ENCODE measurements at places on chromosomes 5 and 9. TPM values are rescaled to one million over a fixed set of nuclear protein-coding genes. Genes with fewer than 3 reads are reported as not detected.

DNA sequence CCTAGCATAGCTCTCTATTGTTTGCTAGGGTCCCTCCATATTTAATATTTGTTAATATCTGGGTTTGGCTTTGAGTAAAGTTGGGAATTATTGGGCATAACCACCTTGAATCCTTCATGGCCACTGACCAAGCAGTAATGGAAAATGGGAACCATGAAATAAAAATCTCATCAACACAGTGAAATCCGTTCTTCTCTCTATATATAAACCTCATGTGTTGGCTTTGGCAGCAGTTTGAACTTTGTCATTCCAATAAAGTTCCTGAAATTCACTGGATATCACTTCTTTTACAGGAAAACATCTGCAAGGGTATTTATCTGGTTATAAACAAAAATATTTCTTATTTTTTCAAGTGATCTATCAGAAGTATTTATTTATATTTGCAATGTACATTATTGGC is 93.0 kb upstream of the MPDZ start:
- DNase-seq = no peak

GRCh38 chr9:134419684-134420076 is 93.4 kb downstream of the RXRA start:
- no peak for DNase-seq

DNA sequence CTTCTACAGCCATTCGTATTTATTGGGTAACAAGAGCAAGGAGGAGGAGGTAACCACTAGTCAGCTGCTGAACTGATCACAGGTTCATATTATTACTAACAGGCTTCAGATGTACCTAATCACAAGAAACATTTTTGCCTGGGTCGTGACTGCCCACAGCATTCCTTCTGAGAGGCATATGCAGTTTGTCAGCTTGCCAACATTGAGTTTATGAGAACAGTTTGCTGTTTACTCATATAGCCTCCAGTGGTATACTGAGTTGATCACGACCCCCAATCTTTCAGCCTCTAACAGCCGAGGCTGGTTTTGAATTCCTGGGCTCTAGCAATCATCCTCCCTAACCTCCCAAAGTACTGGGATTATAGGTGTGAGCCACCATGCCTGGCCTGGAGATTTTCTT is 693.6 kb downstream of the TLE1 start:
- no peak for DNase-seq

GRCh38 chr9:124412228-124412575 is 3.0 kb downstream of the PSMB7 start:
- no peak for DNase-seq

The CARD9 gene
- total RNA-seq = 0.94 TPM

DNA sequence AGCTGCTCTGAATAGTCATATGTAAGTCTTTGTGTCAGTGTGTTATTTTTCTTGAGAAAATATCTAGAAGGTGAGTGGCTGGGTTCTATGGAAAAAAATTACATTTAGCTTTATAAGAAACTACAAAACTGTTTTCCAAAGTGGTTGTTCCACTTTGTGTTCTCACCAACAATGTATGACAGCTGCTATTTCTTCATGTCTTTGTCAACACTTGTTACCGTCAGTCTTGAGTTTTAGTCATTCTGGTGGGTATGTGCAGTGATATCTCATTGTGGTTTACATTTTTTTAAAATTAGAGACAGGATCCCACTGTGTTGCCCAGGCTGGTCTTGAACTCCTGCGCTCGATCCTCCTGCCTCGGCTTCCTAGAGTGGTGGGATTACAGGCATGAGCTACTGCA is 246.4 kb downstream of the PJA2 start:
- DNase-seq = no peak

GRCh38 chr5:33059081-33059480 is 348.0 kb downstream of the NPR3 start:
- DNase-seq = no peak

DNA sequence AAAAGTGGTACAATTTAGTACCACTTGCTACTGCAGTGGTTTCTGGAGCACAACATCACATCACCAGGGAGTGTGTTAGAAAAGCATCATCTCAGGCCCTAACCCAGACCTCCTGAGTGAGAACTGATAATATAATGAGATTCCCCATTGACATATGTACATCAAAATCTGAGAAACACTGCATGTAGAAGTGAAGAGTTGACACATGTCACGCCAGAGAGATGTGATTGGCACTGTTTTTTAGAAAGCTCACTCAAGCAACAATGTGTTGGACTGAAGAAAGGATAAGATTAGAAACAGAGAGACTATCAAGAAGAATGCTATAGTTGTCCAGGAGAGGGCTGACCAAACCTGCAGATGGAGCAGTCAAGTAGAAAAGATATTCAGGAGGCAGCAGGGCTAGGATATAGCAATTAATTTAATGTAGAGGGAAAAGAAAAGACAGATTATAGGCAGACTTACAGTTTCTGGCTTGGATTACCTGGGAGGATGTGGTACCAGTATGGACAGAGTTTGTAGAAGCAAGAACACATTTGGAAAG is 324.4 kb upstream of the ADAMTSL1 start:
- no peak for DNase-seq

DNA sequence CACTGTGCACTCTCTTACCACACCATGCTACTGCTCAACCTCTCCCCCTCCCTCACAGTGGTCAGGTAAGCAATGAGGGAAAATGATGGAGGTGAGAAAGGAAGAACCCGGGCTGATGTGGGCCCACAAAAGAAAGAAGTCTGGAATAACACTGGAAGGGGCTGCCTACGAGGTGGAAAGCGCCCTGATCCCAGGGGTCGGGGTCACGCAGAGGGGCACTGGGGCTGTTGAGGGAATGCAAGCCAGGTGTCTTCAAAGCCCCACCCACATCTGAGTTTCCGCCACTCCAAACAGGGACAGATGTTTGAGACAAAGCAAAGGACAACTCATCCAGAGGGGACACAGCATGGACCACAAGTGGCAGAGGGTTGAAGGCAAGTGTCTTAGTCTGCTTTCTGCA is 4.2 kb downstream of the TNIP1 start:
- no peak for DNase-seq

DNA sequence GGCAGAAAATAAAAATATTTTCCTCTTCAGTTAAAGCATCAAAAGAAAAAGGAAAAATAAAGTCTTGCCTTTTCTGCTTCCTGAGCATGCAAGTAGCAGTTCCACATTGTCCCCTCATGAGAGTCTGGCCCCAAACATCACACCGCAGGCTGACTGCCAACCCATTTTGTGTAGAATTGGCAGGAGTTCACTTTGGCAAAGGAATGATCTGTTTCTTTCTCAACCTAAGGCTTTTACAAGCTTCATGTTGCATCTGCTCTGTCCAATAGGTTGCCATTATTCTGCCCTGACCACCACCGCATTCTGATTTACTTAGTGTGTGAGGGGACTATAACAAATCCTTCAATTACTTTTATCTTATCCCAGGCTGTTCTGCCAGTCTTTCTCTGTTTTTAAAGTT is 249.5 kb downstream of the ISL1 start:
- no peak for DNase-seq

DNA sequence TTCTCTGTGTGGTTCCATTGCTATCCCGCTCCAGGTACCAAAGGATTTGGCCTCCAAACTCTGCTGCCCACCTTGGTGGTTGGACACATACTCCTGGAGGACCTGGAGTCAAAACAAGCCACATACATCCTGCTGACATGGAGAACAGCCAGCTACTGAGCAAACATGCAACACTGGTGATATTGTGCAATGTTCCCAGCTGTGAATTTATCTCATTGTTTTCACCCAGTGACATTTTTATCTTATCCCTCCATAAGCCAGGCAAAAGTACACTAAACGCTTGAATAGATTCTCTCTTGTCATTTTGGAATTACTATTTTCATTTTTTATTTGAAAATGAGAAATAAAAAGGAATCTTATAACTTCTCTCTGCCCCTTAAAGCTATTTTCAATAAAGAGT is 11.1 kb upstream of the CTSL start:
- DNase-seq = no peak

The ACTBL2 gene
- total RNA-seq = not detected

GRCh38 chr5:78009937-78010527 is 233.9 kb upstream of the TBCA start:
- no peak for DNase-seq

GRCh38 chr5:103513701-103514100 is 48.9 kb downstream of the NUDT12 start:
- no peak for DNase-seq

The SSBP2 gene
- total RNA-seq = 62.1 TPM

The ARHGEF39 gene
- total RNA-seq = 0.86 TPM

The SAXO1 gene
- not detected for total RNA-seq

The TOR1A gene
- total RNA-seq = 46.1 TPM

GRCh38 chr5:139636207-139636792 is 11.8 kb upstream of the CXXC5 start:
- no peak for DNase-seq

DNA sequence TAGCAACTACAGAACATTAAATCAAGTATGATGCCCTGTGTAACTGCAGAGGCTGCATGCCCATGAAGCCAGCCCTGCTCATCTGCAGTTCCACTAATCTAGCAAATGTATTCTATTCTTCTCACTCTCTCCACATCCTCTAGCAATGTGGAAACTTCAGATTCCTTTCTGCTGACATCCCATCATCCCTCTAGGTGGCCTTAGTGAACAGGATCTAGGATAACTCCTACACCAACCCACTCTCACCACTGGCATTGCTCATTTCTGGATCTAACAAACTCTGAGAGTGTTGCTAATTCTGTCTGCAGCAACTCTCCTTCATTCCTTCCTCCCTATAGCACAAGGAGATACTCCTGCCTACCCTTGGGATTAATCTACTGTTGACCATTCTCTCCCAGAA is 80.8 kb downstream of the FAM81B start:
- no peak for DNase-seq

The HSPB3 gene
- not detected for total RNA-seq

DNA sequence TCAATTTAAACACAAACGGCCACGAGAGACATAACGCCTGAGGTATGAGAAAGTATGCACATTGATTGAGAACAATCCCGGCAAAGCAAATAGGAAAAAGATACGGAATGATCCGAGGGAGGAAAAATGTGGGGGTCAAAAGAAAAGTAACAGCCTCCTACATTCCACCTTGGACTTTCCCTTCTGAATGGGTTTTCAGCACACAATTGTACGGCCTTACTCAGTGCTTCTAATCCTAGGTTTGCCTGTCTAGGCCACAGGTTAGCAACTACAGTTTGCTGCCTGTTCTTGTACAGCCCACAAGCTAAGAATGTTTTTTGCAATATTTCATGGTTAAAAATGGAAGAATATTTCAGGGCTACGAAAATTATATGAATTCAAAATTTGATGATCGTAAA is 46.2 kb upstream of the RNF20 start:
- DNase-seq = no peak

DNA sequence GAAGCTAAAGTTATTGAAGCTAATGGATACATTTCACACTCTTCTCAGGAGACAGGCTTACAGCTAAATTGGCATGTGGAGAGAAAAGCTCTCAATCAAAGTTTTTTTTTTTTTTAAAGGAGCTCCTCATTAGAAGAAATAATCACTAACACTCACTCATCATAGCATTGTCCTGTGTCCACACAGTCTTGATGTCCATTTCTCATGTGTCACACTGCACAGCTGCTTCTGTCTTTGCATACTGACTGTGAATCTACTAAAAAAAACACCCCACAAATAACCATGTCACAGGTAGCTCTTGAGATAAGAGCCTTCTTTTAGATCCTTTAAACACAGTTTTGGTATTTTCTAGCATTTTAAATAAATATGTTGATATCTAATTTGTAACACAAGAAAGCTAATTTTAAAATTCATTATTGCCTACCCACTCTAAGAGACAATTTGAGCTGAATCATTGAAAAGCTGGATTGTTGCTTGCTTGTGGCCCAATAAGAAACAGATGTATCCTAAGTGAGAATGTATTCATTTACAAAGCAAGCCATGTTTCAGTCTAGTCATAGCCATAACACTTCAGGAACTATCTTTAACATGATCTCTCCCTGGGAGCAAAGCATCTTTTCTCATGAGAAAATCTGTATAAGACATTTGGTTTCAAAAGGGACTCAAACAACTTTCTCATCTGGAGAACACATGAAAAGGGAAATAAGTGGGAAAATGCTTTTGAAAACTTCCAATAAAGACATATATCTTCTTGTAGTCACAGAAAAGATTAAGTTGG is 48.1 kb upstream of the PCSK1 start:
- DNase-seq = no peak

DNA sequence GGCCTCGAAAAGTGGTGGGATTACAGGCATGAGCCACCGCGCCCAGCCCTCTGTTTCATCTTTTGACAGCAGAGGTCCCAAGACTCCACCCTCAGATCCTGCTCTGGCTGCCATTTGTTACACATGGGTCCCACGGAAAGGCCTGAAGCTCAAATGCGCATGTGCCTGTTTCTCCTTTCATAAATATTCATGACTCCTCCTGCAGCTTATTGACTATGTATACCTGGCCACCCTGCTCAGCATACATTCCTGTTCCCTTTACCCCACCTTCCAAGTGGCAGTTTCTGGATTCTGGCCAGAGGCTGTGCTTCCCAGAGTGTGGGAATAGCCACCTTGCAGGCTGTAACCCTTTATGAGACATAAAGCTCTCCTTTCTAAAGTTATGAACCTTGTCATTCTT is 46.5 kb downstream of the AUH start:
- DNase-seq = no peak

- DNase-seq = peak; percentile 78
Observed at GRCh38 chr9:93082841-93083411, 13.1 kb upstream of the CARD19 start.

The ELAVL2 gene
- 1.1 TPM for total RNA-seq

The GPR151 gene
- total RNA-seq = not detected

The ANKH gene
- 44.6 TPM for total RNA-seq

The EXOC3 gene
- total RNA-seq = 70.0 TPM

DNA sequence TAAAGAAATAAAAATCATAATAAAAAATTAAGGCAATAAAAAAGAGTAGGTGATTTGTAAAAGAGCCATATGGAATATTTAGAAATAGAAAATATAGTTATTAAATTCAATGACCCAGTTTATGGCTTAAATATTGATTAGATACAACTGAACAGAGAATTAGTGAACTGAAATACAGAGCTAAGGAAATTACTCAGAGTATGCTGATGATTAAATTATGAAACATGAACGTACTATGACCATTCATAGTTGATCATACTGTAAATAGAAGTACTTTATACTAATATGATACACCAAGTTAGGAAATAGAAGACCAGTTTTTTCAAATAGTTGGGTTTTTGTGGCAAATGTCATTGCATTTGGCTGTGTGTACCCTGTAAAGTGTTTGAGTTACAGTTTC is 194.5 kb downstream of the CWC27 start:
- no peak for DNase-seq
